Fibroblast of skin of abdomen (primary cell): ENCODE measurements at places on chromosomes 5 and 9.

DNA sequence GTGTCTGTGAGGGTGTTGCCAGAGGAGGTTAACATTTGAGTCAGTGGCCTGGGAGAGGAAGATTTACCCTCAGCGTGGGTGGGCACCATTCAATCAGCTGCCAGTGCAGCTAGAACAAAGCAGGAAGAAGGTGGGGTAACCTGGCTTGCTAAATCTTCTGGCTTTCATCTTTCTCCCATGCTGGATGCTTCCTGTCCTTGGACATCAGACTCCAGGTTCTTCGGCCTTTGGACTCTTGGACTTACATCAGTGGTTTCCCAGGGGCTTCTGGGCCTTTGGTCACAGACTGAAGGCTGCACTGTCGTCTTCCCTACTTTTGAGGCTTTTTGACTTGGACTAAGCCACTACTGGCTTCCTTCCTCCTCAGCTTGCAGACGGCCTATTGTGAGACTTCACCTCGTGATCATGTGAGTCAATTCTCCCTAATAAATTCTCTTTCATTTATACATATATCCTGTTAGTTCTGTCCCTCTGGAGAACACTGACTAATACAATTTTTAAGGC, 38.1 kb downstream of the PBX3 start:
- DNase-seq = no peak

- DNase-seq = no peak
Observed at GRCh38 chr9:133119846-133120500, 1.1 kb downstream of the RALGDS start.

DNA sequence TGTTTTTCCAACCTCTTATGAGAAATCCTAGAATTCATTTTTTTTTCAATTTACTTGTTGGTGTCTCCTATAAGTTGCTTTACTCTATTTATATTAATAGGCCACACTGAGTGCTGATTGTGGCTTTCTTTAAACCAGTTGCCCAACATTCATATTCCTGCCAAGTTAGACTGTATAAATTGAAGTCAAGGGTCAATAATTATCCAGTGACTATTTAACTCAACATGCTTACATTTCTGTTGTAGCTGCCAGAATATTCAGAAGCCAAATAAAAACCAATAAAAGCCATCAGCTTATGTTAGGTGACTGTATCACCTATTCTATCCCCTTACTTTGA, 169.0 kb downstream of the PTPRD start:
- DNase-seq = no peak

DNA sequence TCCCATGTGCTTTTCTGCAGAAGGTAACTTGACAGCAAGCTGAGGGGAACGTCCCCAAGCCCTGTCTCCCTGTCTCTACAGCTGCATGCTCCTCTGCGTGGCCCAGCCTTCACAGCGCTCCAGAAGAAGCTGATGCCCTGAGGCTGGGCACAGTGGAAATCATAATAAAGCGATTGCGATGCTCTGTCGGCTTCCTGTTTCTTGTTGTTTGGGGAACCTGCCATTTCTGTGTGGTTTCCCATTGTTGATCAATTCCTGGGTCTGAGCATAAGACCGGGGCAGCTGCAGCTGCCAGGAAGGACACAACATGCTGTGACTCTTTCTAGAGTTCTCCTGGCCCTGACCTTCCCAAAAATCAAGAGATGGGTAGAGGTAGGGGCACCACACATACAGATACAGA, 7.2 kb upstream of the DNAJB5 start:
- DNase-seq = no peak
